Activated CD4-positive, CD25-positive, alpha-beta regulatory T cell (primary cell): ENCODE measurements at places on chromosomes 6 and 20.

DNA sequence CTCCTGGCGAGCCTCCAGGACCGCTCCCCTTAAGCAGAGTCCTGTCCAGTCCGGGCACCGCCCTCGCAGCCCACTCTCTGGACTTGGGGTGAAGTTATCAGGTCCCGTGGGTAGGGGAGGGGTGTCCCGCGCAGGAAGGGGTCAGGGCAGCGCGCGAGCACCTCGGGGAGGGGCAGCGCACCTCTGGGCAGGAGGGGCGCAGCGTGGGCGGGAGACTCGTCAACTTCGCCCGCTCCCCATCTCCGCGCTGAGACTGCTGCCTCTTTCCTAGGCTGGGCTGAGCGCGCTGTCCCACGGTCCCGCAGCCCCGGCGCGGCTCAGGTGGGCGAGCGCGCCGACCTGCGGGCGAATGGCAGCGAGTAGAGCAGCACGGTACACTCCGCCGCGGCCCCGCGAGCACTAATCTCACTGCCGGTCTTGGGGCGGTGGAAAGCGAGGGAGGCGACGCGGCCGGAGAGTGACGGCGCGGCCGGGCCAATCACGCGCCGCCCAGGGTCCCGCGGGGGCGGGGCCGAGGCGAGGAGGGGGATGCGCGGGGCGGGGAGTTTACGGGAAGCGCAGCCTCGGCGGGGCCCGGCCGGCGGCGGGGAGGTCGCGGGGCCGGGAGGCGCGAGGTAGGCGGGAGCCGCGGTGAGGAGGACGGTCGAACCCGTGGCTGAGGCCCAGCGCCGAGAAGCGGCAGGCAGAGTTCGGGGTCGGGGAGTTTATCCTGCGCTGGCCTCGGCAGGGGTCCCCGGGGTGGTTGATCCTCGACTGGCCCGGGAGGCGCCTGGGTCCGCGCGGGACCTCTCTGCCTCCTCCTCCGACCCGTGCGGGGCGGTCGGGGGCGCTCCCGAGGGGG lies at the start of gene MAN1A1:
Gene MAN1A1, minus strand, starts transcription at position 401 of the 841 bp plus-strand sequence. CDS start 696 bp downstream, outside the sequence.
- peak; percentile 74 for DNase-seq

- no peak for DNase-seq
Observed at GRCh38 chr6:44131892-44132291, 4.5 kb downstream of the TMEM63B start.

DNA sequence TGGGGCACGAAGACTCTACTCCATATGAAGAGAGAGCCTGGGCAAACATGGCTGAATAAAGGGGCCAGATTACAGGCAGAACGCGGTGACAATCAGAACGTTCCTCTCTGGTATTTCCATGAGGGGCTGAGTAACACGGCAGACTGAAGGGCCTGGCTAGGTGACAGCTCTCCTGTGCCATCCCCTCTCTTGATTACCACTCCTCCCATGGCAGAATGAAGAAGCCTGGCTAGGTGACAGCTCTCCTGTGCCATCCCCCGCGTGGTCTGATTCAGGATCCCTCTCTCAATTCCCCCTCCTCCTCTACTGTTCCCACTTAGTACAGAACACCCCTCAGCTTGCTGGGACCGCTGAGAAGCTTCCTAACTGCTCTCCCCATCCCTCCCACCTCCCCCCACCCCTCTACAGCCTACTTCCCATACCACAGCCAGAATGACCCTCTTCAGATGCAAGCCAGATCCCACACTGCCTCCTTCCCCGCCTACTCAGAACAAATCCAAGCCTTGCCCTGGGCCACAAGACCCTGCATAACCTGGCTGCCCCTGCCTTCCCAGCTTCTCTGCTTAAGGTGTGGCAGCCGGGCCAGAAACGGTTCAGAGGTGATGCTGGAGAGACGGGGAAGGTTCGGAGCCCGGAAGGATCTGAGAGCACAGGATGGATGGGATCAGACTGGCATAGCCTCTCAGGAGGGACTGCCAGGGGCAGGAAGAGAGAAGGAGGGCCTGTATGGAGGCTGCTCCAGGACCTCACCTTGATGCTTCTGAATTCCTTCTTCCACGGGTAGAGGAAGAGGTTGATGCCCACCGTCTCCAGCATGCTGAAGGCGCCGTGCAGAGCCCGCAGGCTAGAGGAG lies 7.7 kb downstream of the SPATA2 start:
- DNase-seq, result no peak

GRCh38 chr20:8226106-8226505 lies 94.0 kb downstream of the PLCB1 start:
- no peak for DNase-seq

DNA sequence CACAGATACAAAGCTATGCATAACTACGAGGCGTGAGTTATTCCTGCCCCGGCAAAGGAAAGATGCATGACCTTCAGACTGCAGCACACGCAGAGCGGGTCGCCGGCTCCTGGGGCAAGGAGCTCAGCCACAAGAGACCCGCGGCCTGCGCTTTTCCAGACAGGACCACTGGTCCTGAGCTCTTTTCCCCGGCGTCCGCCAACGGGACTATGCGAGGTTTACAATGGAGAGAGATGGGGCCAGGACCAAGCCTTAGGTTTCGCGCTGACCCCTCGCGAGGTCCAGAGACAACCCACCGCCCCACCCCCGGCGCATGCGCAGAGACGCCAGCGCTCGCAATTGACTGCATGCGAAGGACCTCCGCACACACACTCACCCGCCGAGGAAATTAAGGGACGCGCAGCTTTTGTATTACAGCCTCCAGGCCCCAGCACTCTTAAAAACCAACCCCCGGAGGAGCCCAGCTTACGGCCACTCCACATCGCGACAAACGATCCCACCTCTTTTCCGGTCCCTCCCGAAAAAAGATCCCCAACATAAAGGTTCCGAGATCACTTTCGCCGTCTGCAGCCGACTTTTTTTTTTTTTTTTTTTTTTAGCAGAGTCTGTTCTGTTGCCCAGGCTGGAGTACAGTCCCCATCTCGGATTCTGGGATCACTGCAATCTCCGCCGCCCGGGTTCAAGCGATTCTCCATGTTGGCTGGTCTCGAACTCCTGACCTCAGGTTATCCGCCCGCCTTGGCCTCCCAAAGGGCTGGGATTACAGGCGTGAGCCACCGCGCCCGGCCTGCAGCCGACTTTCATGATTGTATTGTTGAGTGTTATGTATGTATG lies at the start of gene COQ3:
Gene COQ3, minus strand, starts transcription at position 498 of the 834 bp plus-strand sequence. Its CDS starts 16 bp downstream, at position 482.
- DNase-seq, result peak; percentile 28

GRCh38 chr6:5412017-5412416 lies 150.7 kb downstream of the FARS2 start:
- no peak for DNase-seq

- no peak for DNase-seq
Observed at GRCh38 chr6:109874621-109875020, 103.5 kb upstream of the GPR6 start.

GRCh38 chr20:21229163-21229562 lies 74.0 kb upstream of the XRN2 start:
- DNase-seq, result no peak

DNA sequence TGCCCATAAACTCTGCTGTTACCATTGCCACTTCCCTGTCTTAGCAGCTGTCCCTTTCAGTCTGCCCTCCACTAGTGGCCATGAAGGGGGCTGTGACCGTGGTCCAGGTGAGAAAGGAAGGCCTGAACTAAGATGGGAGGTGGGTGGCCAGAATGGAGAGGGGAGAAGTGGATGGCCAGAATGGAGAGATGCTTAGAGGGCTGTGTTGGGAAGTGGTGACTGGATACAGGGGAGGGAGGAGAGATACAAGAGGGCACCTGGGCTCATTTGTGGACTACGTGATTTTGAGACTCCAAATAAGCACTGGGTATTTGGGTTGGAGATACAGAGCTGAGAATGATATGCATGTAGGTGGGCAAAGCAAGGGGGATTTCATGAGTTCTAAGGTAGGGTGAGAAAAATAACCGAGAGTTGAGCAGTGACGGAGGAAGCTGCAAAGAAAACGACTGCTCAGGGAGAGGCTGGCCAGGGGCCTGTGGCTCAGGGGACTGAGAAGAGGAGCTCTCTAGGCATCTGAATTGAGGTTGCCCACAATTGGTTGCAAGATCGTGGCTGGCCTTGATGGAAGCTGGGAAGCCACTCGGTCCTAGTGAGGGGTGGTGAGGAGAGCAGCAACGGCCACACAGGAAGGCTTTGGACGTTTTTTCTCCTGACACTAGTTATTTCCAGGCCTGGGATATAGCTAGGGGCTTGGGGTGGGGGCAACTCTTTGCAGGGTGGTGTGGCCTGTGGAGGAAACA lies 36.9 kb downstream of the PANK2 start:
- no peak for DNase-seq

- DNase-seq, result no peak
Observed at GRCh38 chr20:1528811-1529210, 28.7 kb downstream of the SIRPD start.

- no peak for DNase-seq
Observed at GRCh38 chr20:9359561-9360308, 154.7 kb upstream of the LAMP5 start.

DNA sequence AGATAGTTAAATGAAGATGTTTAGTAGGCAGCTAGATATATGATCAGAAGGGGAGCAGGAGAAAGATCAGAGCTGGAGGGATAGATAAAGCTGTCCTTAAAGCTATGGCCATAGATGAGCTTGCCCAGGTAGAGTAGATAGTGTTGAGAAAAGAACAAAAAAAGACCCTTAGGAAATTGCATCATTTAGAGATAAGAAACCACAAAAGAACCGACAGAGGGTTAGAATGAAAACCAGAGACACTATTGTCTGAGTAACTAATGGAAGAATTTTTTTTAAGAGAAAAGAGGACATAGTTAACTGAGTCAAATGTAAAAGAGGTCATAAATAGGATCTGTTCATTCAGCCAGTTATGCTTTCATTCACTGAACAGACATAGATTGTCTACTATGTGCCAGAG lies 101.8 kb downstream of the TNFAIP3 start:
- DNase-seq, result no peak

- DNase-seq, result no peak
Observed at GRCh38 chr20:37102571-37102970, 6.8 kb upstream of the RBL1 start.

- DNase-seq, result no peak
Observed at GRCh38 chr6:28785962-28786679, 137.7 kb downstream of the TRIM27 start.

DNA sequence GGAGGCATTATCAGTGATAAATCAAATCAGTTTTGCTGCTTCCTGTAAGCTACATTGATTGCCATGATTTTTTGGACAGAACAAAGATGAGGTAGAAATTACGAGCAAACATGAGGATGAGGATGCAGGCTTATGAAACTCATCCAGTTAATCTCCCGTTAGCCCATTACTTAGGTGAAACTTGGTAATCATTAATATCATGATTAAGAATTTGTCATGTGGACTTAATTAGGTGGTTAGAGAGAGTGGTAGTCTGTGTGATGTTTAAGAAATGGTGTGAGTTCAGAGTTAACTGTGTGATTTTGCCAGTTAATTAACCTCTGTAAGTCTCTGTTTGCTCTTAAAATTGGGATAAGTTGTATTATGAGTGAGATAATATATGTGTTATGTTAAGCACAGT lies 62.0 kb downstream of the TSPYL4 start:
- DNase-seq, result no peak

- no peak for DNase-seq
Observed at GRCh38 chr20:25327521-25328235, 63.0 kb downstream of the ABHD12 start.

DNA sequence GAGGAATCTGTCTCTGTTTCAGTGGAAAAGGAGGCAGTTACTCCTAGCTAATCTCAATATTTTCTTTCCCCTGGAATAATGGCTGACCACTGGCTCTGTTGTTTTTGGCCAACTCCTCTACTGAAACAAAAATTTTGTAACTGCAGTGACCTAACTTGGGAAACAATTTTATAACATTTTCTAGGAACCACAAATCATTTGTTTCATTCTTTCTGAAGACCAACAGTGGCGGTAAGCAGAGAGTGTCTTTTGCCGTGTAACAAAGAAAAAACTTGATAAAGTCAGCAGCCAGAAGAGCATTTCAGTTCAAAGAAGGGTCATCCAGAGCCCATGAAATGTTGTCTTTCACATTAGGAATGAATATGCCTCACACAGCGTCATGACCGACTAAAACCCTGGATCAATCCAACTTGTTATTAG lies 11.8 kb upstream of the BFSP1 start:
- no peak for DNase-seq

DNA sequence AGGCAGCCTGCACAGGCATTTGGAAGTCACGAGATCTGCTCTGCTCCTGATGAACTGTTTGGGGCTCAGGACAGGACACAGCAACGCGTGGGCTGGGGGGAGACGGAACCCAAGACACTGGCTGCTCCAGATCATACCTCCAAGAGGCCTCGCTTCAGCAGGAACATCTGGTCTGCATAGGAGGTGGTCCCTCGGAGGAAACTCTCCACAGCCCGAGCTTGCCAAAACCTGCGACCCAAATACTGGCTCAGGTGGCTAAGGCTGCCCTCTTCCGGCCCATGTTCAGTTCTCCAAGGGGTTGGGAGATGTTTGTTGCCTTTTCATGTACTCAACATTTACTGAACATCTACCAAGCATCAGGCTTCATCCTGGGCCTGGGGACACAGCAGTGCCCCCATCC lies 51.7 kb downstream of the MYH7B start:
- no peak for DNase-seq

GRCh38 chr6:20365456-20365855 lies 36.2 kb upstream of the E2F3 start:
- no peak for DNase-seq

DNA sequence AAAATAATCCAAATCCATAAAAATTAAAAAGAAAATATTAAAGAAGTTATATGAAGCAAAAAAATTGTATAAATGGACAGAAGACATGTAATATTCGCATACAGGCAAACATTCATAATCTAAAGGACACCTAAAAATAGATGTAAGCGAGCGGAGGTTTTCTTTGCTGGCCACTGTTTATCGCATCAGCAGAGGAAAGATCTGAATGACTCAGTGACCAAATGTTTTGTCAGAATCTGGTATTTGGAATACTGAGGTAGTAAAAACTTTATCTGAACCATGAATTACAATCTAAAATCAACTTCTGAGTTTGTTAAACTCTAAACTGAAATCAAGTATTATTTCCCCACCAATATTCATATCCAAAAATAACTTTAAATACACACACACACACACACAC lies 7.8 kb downstream of the TSPYL4 start:
- no peak for DNase-seq

- no peak for DNase-seq
Observed at GRCh38 chr20:2149507-2149906, 47.9 kb downstream of the STK35 start.

DNA sequence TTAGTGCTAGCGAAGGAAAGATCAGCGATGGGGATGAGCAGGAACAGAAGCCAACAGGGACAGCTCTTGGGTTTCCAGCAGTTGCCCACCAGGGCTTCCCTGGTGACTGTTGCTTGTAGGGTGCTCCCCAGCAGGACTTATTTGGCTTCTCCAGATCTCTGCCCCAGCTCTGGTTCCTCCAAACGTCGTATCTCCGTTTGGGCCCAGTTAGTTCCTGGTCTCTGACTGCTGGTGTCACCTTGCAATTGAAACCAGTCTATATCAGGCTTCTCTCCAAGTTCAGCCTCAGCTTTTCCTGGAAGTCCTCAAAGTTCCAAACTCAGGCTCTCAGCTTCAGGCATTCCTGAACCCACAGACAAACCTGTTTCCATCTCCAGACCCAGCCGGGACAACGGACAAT lies 70.8 kb upstream of the NXT1 start:
- DNase-seq, result no peak

- DNase-seq, result no peak
Observed at GRCh38 chr6:25122001-25122400, 157.2 kb upstream of the CARMIL1 start.

GRCh38 chr6:122645256-122645655 lies 35.1 kb downstream of the PKIB start:
- DNase-seq, result no peak
